ENCODE measurements at places on chromosomes 5 and 9.

GRCh38 chr5:55742778-55743177 lies 4.9 kb downstream of the DDX4 start:
- DNase-seq = no peak

DNA sequence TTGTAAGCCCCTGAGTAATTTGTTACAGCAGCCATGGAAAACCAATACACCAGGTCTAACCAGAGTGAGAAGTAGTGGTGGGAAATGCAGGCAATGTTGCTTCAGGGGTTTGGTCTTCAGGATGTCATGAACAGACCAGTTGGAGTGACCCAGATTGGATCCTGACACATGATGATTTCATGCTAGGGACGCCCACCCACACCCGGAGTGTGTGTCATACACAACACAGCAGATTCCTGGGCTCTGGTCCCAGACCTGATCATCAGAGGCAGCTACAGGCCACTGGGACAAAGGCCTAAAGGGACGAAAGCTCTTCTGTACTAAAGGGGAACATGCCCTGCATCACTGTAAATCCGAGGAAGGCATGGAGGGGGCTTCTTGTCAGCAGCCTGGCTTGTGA lies 194.2 kb downstream of the NSG2 start:
- no peak for DNase-seq

- no peak for DNase-seq
These were observed 18.7 kb downstream of the DAPK1 start for GRCh38 chr9:87516222-87516925.

GRCh38 chr5:159050316-159051143 lies 49.2 kb downstream of the EBF1 start:
- no peak for DNase-seq

DNA sequence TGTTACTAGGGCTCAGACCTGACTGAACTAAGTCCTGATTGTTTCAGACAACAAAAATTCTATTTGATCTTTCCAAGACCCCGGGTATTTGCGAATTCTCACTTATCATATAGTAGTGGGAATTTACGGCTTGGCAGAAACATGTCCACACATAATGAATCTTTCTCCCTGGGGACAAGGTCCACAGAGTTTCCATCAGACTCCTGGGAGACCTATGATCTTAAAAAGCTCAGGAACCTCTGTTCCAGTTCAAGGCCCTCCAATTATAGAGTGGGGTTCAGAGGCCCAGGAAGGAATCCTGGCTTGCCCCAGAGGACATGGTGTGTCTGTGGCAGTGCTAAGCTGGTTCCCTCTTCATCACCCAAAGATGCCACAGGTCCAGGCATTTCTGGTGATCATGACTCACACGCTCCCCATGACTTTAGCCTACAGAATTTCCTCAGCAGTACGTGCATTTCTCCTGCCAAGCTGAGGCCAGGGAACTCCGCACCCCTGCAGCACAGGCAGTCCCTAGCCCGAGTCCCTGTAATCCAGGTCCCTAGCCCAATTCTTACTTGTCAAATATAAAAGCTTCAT lies 12.6 kb downstream of the RAPGEF1 start:
- no peak for DNase-seq

GRCh38 chr5:54595721-54596120 lies 78.2 kb downstream of the SNX18 start:
- no peak for DNase-seq

DNA sequence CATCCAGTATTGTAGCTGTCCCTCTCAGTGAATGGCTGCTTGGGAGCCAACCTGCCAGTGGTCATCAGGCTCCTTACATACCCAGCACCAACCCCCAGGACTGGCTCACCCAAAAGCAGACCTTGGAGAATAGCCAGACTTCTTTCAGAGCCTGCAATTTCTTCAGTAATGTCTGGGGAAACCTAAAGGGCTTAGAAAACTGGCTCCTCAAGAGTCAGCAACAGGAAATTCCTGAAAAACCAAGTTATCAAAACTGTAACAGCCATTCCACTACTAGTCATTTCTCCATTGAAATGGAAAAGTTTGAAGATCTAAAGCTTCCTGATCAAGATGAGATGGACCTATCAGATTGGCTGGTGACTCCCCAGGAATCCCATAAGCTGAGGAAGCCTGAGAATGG lies 12.3 kb upstream of the STING1 start:
- DNase-seq = no peak

DNA sequence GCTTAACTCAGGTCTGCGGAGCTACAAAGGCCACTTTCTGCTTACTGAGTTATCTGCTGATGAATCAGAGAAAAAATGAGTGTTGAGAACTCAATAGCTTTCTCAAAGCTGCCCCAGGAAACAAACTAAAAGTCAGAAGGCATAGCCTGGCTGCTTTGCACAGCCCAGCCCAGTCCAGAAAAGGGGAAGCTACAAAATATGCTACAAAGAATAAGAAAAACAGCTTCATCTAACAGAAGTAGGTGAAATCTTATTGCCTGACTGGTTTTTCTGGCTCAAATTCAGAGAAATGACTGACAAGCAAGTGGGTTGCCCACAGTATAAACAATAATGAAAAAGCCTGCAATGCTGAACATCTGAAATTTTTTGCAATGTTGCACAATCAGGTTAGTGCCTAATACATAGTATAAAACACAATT lies 156.2 kb downstream of the PPP2R2B start:
- DNase-seq = no peak

GRCh38 chr9:130845901-130846481 lies 10.9 kb downstream of the ABL1 start:
- DNase-seq = no peak

DNA sequence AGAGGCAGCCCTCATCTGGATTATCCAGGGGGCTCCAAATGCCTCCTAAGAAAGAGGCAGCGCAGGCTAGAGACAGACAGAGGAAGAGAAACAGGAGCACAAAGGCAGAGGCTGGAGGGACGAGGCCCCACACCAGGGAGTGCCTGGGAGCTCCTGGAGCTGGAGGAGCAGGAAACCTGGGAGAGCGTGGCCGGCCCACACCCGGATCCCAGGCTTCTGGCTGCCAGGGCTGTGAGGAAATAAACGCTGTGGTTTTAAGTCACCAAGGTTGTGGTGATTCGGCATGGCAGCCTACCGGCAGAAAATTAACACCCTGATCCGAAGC lies 165.5 kb downstream of the OLFM1 start:
- no peak for DNase-seq

- no peak for DNase-seq
These were observed 839 bp downstream of the KCNV2 start for GRCh38 chr9:2718001-2718697.

GRCh38 chr5:165617491-165617890 lies 2112.1 kb downstream of the MAT2B start:
- DNase-seq = no peak

GRCh38 chr9:123399803-123400378 lies 43.9 kb downstream of the CRB2 start:
- no peak for DNase-seq

Measured in NCI-H345 (cell line).